ENCODE measurements at places on chromosomes 11 and 22.

GRCh38 chr11:14190992-14191778 is 167.8 kb downstream of the RRAS2 start:
- no peak for DNase-seq

- DNase-seq = no peak
Measured at GRCh38 chr11:8099291-8099899, 18.4 kb downstream of the TUB start.

DNA sequence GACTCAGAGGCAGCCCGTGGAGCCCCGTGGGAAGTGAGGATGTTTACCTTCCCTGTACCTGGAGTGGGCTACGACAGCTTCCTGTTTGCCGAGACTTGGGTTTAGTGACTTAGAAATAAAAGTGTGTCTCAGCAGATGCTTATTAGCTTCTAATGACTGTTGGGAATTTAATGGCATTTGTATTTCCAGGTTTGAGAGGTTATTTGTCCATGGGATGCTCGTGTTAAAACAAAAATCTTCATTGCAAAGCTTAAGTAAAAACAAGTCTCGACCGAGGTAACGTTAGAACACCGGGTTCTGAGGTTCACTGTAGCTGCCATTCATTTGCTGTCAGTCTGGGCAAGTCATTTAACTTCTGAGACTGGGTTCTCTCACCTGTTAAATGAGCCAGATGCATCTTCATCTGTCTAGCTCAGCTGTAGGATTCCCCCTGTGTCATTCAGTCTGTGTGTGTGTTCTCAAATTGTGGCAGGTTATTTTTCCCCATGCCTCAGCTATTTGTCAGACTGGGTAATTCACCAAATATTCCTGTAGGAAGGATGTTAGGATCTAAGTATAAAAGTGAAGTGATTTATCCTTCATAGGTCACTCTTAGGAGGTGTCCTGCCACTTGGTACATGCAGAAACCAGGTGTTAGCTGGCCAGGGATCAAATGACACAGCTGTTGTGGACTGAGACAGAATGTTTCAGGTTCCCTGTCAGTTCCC is 791 bp downstream of the EI24 start:
- DNase-seq = no peak

DNA sequence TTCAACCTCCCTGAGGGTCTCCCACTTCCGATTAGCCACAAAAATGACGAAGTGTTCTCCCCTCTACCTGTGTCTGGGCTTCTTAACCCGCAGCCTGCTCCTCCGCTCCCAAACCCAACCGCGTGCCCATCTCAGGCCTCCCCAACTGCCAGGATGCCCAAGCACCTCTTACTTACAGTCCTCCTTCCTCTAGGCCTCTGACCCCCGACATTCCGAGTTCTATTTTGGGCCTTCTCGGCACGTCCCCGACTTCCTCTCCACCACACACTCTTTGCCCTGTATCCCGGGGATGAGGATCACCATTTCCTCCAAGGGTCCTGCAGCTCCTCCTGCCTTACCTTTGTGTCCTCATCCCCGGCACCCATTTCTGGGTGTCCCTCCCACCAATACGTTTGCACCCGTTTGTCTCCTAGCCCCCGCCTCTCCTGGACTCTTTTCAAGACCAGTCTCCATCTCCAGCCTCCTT is 388 bp upstream of the MUS81 start:
- no peak for DNase-seq

Measured in upper lobe of right lung (tissue), 1 donor.